Urinary bladder (tissue), 4 donors: ENCODE measurements at places on chromosomes 16 and 17. TPM values are rescaled to one million over a fixed set of nuclear protein-coding genes. Genes with fewer than 3 reads are reported as not detected.

Gene CDH1
- polyA plus RNA-seq = 15.7 TPM

Gene IRX3
- 1.2 TPM for polyA plus RNA-seq

DNA sequence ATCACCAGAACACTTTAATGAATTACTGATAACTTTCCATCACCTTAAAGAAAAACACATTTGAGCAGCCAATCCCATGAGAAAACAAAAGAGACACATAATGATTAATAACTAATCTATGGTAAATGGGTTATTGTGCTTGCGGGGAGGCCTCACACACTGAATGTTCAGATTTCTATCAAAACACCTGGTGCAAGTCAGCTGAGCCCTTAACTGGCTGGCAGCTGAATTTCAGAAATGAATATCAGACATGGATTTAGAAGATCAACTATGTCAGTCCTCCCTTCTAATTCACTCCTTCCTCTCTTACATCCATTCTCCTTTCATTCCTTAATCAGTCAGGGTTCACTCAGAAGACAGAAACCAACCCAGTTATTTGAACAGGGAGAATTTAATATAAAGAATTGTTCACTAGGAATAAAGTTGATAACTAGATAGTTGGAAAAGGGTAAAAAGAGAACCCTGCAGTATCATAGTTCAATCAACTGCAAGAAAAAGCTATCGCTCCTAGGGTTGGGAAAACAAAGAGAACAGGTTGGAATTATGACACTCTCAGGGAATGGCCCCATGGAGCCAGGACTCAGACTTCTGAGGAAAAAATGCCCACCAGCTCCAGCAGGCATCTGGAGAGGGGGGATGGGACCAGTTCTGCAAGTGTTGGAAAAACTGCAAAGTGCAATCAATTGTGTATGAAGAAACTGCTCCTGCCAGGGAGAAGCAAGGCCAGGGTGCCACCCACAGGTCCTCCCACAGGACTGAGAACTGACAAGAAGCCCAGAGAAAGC is 577.1 kb upstream of the CDH5 start:
- DNase-seq = no peak

Gene CMTM1
- 1.1 TPM for polyA plus RNA-seq

DNA sequence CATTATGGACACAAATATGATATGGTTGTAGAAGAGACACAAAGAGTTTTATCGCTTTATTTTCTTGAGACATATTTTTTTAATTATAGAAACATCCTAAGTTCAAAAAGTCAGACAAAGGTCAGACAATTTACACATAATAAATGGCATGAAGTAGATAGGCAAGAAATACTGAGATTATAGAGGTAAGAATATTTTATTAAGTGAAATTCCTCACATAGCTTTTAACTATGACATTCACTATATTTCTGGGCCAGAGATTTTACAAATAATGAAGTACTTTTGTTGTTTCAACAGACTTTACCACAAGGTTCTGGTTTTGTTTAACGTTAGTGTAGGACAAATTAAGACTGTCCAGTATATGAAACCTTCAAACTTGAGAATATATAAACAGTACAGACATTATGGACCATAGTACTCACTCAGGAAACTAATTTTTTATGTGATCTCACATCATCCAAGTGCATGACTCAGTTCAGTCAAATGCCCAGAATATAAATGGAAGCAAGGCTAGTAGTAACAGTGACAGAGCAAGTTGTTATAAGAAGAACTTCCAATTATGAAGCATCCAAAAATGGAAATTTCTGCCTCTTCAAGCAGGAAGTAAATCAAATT is 394.8 kb downstream of the KCNJ2 start:
- no peak for DNase-seq

Gene SMIM36
- not detected for polyA plus RNA-seq

DNA sequence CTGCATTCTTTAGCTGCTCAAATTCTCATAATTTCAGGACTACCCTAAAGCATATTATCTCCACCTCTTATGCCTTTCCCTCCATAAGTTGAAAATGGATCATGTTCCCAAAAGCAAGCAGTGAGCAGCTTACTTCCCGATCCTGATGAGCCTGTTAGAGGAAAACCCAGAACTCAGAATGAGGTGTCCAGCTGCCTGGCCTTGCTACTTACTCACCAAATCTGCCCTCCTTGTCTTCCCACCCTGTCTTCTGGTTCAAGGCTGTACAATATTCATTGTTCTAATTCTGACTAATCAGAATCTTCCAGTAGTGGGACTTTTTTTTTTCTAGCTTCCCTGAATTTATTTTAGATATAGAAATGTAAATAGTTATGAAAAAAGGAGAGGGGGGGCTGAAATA is 10.8 kb downstream of the LYRM1 start:
- DNase-seq = no peak

GRCh38 chr17:75036643-75037268 is 10.0 kb downstream of the ATP5PD start:
- DNase-seq = no peak

Gene RPH3AL
- 7.1 TPM for polyA plus RNA-seq

Gene TIMM22
- polyA plus RNA-seq = 11.3 TPM

GRCh38 chr17:15124746-15125145 is 140.4 kb downstream of the PMP22 start:
- no peak for DNase-seq

Gene FAM83G
- polyA plus RNA-seq = 2.9 TPM

- no peak for DNase-seq
These were observed 1000.9 kb upstream of the RBFOX1 start for GRCh38 chr16:6331770-6332169.
